ENCODE measurements at places on chromosomes 11 and 22.

- DNase-seq: no peak
Observed at GRCh38 chr22:42732081-42732480, 11.4 kb upstream of the A4GALT start.

DNA sequence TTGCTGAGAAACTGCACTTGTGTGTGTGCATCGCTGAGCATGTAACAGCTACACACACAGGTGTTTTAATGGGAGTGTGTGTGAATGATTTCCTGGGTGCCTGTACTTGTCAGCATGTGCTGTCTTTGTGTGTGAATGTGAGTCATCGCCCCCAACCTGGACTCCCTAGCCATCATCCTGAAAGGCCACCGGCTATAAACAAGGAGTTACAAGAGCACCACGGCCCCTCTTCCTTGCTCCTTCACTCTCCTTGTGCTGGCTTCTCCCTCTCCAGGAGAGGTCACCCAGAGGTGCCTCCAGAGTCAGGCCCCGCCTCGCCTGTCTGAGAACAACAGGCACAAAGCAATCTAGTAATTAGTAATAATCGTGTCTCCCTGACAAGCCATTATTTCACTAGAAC, 419.2 kb downstream of the BUD13 start:
- no peak for DNase-seq

GRCh38 chr22:49040111-49040510, 787.6 kb downstream of the BRD1 start:
- no peak for DNase-seq

GRCh38 chr22:32355760-32356159, 1.9 kb upstream of the RFPL3 start:
- peak; percentile 31 for DNase-seq

DNA sequence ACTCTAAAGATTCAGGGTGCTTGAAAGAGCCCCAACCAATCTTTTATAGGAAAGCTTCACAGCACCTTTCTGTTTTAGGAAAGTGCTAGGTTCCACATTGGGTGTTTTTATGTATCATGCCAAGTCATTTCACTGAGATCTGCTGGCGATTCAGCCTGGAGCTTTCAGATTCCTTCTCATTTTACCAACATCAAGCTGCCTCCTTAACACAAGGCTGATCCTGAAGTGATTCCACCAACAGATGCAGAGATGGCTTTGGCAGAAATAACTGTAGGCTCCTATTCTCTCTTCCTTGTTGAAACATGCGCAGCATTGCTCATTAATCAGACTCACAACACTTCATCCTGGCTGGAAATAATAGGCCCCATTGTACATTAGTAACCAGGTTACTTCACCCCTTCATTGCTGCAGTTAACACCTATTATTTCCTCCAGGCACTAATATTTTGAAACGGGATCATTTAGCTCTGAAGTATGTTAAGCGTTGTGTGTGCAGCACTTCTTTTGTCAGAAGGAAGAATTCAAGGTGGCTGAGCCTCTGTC, 89.0 kb downstream of the OPCML start:
- no peak for DNase-seq

GRCh38 chr11:119205080-119205479, 1.1 kb upstream of the CBL start:
- no peak for DNase-seq

DNA sequence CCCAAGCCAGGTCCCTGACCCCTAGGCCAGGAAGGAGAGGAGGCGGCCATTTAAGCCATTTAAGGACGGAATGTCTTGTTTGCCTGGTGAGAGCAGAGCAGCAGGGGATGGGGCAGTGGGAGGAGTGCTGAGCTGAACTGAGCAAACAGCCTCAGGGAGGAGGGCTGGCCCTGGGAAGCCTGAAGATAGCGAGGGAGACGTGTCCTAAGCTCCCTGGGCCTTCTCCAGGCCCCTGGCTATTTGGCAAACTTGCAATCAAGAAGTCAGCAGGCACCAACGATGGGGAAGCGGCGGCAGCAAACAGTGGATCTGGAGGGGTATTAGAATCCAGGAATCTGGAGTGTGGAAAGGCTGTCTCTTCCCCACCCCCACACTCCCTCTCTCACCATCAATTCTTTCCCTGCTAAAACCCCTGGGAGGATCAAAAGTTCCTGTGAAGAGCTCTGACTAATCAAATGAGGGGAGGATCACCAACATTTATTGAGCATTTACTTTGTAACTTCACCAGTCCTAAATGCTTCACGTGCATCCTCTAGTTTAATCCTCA, 8.8 kb downstream of the BCL9L start:
- DNase-seq: no peak

DNA sequence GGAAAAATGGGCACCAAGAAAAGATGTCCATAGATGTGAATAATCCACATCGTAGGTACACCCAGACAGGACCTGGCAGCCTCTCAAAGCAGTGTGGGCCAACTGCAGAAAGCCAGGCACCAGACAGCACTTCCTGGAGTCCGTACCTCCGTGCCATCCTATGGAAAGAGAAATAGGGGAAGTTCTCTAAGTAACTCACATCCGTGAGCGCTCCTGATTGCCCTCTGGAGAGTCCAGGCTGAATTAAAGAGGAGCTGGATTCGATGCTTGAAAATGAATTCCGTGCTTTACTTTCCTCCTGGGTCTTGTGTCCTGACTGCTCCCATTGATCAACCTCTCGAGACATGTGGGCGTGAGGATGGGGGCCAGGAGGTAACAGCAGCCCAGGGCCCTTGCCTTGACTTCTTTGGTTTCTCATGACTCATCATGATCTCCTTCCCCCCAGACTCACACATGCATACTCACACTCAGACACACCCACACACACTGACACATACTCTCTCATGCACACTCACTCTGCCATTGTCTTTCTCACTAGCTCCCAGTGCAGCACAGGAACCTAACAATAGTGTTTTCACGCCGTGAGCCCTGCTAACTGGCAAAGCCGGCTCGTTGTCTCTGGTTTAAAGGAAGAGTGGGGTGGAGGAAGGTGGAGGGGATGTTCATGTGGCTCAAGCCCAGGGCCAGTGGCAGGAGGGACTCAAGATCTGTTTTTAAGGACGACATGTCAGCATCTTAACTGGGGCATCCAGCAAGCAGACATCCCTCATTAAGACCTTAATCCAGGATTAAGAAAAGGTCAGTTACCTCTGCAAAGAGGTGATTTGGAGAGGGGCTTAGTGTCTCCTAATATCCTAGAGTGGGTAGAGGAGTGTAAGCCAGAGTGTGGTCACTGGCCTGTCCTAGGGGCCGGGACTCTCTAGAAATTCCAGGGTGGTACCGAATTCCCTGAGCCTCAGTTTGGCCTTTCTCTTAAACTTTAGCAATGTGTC, 104.2 kb downstream of the SCN3B start:
- DNase-seq: no peak

- DNase-seq: no peak
Observed at GRCh38 chr22:19807161-19807913, 46.8 kb downstream of the TBX1 start.

GRCh38 chr22:40252146-40252545, 74.4 kb downstream of the TNRC6B start:
- no peak for DNase-seq

DNA sequence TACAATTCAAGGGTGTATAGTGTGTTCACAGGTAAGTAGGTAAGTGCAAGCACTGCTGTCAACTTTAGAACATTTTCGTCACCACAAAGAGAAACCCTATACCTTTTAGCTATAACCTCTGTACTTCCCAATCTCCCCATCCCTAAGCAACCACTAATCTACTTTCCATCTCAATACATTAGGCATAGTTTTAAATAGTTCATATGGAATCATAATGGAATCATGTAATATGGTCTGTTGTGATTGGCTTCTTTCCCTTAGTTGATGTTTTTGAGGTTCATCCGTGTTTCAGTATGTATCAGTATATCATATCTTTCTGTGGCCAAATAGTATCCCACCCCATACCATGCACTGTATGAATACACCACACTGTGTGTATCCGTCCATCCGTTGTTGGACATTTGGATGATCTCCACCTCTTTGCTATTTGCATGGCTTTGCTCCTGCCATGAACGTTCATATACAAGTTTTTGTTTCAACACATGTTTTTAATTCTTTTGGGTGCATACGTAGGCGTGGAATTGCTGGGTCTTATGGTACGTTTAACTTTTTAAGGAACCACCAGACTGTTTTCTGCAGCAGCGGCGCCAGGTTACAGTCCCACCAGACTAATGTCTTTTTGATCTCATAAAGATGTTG, 27.7 kb upstream of the OPCML start:
- DNase-seq: no peak

DNA sequence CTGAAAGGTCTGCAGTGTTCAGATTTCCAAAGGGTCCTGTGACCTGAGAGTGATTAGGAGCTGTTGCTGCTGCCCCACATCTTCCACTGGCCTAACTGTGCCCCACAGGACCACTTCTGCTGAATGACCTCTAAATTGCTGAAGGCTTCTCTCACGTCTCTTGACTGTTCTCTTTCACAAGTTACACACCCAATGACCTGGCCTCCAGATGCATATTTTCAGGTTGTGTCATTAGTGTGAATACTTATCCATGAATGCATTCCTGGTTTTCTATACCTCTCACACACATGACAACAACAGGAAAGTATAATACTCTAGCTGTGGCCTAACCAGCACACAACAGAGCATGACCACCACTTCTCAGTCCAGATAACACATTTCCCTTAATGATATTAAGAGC, 15.4 kb downstream of the PRR14L start:
- DNase-seq: no peak

- DNase-seq: no peak
Observed at GRCh38 chr11:117159892-117160291, 15.8 kb downstream of the PAFAH1B2 start.

DNA sequence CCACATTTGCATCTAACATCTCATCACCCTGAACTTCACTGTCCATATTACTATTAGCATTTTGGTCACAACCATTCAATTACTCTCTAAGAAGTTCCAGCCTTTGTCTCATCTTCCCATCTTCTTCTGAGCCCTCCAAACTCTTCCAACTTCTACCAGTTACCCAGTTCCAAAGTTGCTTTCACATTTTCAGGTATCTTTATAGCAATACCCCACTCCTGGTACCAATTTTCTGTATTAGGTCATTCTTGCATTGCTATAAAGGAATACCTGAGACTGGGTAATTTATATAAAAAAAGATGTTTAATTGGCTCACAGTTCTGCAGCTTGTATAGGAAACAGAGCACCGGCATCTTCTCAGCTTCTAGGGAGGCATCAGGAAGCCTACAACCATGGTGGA, 64.7 kb upstream of the ARHGAP42 start:
- no peak for DNase-seq

GRCh38 chr11:117676501-117676900, 120.5 kb downstream of the DSCAML1 start:
- DNase-seq: no peak

- no peak for DNase-seq
Observed at GRCh38 chr11:134677397-134677822, 265.4 kb upstream of the B3GAT1 start.

- DNase-seq: no peak
Observed at GRCh38 chr22:33896575-33897447, 23.5 kb downstream of the LARGE1 start.

DNA sequence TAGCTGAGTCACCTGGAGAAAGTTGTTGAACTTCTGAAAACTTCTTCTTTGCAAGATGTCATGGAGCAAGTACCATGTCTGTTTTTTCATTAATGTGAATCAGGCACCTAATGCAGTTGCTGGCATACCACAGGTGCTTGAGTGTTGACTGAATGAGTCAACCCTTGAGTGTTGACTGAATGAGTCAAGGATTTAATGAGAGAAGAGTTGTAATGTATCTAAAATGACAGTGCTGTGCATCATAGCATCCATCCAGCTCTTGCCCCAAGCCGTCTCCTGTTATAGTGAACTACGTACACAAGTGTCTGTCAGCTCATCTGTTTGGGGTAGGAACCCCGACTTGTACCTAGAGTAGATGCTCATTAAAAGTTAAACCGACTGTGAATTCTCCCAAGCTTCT, 93.1 kb downstream of the CWC15 start:
- no peak for DNase-seq

GRCh38 chr11:131064373-131064991, 148.2 kb upstream of the SNX19 start:
- DNase-seq: peak; percentile 67

DNA sequence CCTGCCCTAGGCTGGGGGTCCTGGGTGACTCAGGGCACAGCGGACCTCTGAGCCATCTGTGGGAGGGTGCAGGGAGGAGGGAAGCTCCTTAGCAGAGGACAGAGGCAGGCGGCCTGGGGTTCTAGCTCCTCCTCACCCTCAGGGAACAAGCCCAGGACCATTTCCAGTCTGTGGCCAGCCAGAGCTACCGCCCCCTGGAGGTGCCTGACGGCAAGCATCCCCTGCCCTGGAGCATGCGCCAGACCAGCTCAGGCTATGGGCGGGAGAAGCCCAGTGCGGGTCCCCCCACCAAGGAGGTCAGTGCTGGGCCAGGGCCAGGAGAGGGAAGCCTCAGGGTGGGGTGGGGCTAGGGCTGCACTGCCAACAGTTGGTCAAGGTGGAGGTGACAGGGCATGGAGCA, 26.0 kb upstream of the LRRC10B start:
- peak; percentile 53 for DNase-seq

DNA sequence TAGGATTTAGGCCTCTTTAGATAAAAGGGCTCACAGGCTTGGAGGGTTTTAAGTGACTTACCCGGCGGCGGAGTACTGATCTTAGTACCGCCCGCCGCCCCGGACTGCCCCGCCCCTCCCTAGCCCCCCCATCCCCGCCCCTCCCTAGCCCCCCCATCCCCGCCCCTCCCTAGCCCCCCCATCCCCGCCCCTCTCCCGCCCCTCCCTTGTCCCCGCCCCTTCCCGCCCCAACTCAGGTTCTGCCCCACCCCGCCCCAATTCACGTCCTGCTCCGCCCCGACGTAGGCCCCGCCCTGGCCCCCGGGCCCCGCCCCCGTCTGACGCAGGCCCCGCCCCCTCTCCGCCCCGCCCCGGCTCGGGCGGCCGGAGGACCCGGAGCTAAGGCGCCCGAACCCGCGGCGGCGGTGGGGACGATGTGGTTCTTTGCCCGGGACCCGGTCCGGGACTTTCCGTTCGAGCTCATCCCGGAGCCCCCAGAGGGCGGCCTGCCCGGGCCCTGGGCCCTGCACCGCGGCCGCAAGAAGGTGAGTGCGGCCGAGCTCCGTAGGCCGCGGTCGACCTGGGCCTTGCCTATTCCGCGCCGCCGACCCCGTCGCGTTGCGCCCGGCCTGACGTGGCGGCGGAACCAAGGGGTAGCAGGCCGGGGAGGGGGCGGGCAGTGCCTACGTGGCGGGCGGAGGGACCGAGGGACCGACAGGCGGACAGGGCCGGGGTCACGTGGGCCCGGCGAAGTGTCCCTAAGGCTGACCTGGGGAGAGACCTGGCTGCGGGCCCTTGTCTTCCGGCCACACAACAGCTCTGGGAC, at the start of gene SCYL1:
Gene SCYL1 (plus strand): TSS at position 343 of the 805 bp plus-strand sequence. CDS start 71 bp downstream, at position 414.
- DNase-seq: peak; percentile 58

All from SK-MEL-5 (cell line).